ENCODE measurements at places on chromosomes 4 and X.

GRCh38 chr4:108714880-108715279 lies 48.0 kb downstream of the ETNPPL start:
- DNase-seq, result no peak

DNA sequence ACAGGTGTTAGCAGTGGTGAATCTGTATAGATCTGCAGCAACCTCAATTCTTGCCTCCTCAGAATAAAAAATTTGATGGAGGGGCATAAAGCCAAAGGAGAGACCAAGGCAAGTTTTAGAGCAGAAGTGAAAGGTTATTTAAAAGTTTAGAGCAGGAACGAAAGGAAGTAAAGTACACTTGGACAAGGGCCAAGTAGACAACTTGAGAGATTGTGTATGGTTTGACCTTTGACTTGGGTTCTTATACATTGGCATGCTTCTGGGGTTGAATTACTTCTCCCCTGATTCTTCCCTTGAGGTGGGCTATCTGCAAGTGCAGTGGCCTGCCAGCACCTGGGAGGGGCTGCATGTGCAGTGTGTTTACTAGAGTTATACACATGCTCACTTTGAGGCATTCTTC lies 278.8 kb upstream of the NDST3 start:
- no peak for DNase-seq

DNA sequence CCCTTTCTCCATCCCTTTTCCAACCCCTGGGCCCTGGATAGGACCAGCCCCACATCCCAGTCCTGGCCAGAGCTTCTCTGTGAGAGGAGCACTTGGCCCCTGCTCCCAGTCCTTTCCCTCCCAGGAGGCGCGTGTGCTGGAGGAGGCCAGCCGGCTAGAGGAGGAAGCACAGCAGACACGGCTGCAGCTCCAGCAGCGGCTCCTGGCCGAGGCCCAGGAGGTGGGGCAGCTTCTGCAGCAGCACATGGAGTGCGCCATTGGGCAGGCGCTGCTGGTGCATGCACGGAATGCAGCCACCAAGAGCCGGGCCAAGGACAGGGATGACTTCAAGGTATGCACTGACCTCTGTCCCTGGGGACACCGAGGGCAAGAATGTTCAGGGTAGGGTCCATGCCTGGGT lies 87.5 kb downstream of the EVC start:
- DNase-seq, result no peak

DNA sequence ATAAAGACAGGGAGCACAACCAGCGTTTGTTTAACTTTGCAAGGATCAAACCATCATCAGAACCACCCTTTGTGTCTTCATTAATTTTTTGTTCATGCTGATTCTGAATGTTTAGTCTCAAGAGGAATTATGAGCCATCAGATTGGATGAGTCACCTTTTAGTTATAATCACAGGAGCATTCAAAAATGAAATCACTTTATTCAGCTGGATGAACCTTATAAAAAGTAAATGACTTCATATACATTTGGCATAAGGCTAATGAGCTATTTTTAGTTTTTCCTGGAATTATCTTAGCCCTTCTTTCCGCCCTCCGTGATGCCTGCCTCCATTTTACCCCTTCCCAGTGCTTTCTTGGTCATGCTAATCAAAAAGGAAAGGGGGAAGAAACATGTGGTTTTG lies 103.6 kb downstream of the SORBS2 start:
- no peak for DNase-seq

GRCh38 chr4:44663539-44664263 lies 12.3 kb upstream of the YIPF7 start:
- DNase-seq, result no peak

All from stimulated activated CD8-positive, alpha-beta memory T cell treated with anti-CD3 and anti-CD28 coated beads, Interleukin-15, amount 100 ng/mL, for 24 hours (primary cell).